ENCODE measurements at places on chromosomes 16 and 17. TPM values are rescaled to one million over a fixed set of nuclear protein-coding genes. Genes with fewer than 3 reads are reported as not detected.

SCNN1B gene
- 1.4 TPM for total RNA-seq

TIMP2 gene
- total RNA-seq = 132 TPM

GRCh38 chr16:69190598-69190997 is 3.6 kb downstream of the SNTB2 start:
- no peak for DNase-seq

CPNE7 gene
- total RNA-seq = not detected

CDH3 gene
- total RNA-seq = 0.99 TPM

GRCh38 chr16:89556750-89557689 is 3.5 kb upstream of the RPL13 start:
- DNase-seq = peak; percentile 90

GRCh38 chr16:50166511-50167500 is 13.7 kb downstream of the TENT4B start:
- DNase-seq = no peak

GRCh38 chr16:27892879-27893278 is 170.6 kb downstream of the GSG1L start:
- no peak for DNase-seq

CMTM2 gene
- total RNA-seq = not detected

All from left ventricle myocardium superior (tissue), 1 donor.